ENCODE measurements at places on chromosomes 11 and 22.

DNA sequence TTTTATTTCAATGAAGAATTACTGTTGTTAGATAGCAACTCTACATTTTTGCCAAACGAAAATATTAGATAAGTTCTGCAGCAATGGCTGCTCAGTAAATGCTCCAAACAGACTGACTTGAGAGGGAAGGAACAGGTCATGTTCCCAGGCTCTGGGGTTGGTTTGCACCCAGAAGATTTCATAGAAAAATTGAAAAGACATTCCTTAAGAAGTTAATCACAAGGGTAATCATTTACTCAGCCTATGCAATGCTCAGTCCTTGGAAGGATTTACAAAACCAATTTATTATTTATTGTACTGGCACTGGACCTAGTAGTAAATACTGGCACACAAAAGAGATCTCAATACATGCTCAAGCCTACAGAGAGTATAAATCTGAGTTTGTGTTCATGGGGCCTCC lies 179.1 kb upstream of the MTNR1B start:
- no peak for DNase-seq

GRCh38 chr22:22918297-22918965 lies 30.8 kb downstream of the IGLL5 start:
- no peak for DNase-seq

- no peak for DNase-seq
Measured at GRCh38 chr22:41366323-41367029, 15.3 kb upstream of the TEF start.

DNA sequence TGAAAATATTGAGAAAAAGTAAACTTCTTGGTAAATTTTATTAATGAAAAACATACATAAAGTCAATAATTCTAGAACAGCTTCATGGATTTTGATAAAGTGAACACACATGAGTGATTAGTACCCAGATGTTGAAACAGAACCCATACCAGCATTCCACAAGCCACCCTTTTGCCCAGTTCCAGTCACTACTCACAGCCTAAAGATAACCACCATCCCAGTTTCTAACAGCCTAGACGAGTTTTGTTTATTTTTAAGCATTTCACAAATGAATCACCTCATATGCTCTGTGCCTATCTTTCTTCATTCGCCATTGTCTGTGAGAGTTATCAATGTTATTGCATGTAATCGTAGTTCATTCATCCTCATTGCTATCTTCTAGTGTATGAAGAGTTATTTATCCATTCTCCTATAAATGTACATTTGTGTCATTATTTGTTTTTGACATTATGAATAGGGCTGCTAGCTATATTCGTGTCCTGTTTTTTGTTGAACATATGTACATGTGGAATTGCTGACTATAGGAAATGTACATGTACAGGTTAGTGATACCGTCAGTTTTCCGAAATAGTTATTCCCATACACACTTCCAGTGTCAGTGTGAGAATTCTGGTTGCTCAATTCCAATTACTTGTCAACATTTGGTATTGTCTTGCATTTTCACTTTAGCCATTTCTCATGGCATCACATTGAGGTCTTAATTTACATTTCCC lies 44.5 kb upstream of the TEAD1 start:
- no peak for DNase-seq

DNA sequence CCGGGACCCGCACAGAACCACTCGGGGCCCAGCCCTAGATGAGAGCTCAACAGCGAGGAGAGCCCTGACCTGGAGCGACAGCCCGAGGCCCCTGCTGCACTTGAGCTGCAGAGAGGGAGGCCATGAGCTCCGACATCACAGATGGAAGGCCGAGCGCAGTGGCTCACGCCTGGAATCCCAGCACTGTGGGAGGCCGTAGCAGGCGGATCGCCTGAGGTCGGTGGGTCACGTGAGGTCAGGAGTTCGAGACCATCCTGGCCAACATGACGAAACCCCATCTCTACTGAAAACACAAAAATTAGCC lies 13.8 kb upstream of the BRSK2 start:
- DNase-seq, result no peak

DNA sequence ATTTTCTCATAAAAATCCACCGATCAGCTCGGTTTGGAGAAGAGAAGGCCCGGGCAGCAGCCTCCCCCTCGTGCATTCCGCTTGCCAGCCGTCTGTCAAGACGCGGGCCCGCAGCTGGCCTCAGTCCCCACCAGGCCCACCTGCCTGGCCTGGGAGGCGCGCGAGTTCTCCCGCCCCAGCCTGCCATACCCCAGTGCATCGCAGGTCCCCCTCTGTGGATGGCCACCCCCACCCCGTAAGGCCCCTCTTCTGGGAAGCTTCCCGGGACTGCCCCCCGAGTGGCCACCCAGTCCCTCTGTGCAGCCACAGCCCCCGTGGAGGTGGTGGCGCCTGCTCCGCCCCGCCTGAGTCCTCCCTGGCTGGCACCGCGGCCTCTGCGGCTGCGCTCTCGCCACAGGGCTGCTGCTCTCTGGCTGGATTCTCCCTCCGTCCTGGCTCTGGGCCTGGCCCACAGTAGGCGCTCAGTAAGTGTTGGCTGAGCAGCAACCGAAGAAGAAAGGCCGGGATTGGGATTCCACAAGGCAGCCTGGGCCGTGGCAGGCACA lies 74.0 kb upstream of the TCF20 start:
- peak; percentile 70 for DNase-seq

- DNase-seq, result no peak
Measured at GRCh38 chr11:130340671-130341319, 26.1 kb upstream of the ZBTB44 start.

- peak; percentile 50 for DNase-seq
Measured at GRCh38 chr11:2791139-2791520, 91.3 kb upstream of the KCNQ1OT1 start.

DNA sequence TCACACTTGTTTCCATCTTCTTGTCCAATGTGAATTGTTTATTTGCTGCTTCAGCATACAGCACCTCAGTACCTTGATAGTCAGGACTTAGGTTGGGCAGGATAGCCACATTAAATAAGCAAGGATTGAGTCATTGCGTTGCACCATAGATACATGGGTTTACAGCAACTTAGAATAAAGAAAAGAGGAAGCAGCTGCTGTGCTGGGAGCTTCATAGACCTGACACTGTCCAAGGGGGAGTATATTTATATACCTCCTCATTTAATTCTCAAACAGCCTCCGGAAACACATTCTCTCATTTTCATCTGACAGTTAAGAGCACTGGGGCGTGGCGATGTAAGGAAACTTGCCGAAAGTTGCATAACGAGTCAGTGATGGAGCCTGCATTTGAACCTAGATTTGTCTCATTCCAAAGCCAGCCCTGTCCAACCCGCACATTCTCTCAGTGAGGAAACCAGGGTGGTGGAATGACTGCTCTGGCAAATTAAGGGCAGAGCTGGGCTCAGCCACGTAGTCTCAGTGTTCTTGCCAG lies 42.2 kb downstream of the UBASH3B start:
- no peak for DNase-seq

DNA sequence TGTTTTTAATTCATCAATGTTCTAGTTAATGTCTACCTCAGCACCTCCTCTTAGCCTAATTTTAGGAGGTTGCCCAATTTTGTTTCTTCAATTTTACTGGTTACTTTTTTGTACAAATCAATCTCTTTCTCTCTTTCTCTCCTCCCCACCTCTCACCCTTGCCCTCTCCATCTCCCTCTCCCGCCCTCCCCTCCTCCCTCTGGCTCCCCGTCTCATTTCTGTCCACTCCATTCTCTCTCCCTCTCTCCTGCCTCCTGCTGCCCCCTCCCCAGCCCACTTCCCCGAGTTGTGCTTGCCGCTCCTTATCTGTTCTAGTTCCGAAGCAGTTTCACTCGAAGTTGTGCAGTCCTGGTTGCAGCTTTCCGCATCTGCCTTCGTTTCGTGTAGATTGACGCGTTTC lies 40.9 kb upstream of the NNMT start:
- no peak for DNase-seq

DNA sequence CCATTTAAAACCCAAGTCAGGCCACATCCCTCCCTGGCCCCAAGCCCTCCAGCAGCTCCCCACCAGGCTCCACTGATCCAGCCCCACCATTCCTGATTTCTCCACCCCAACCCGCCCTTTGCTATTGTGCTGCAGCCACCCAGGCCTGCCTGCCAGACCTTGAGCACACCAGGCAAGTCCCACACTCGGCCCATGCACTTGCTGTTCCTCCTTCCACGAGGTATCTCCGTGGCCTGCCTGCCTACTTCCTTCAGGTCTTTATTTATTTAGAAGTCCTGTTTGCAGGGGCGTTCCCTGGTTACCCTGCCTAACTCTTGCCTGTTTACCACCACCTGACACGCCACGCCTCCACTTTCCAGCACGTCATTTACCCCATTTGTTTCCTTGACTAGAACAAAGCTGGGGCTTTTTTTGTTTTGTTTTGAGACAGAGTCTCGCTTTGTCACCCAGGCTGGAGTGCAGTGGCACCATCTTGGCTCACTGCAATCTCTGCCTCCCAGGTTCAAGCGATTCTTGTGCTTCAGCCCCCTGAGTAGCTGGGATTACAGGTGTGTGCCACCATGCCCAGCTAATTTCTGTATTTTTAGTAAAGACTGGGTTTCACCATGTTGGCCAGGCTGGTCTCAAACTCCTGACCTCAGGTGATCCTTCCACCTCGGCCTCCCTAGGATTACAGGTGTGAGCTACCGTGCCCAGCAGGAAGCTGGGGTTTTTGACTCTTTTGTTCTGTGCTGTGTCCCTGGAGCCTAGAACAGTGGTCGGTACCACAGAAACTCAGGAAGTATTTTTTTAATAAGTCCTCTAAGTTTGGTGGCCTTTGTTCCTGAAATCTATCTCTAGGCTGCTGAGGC lies 6.7 kb downstream of the CENPM start:
- DNase-seq, result peak; percentile 54

DNA sequence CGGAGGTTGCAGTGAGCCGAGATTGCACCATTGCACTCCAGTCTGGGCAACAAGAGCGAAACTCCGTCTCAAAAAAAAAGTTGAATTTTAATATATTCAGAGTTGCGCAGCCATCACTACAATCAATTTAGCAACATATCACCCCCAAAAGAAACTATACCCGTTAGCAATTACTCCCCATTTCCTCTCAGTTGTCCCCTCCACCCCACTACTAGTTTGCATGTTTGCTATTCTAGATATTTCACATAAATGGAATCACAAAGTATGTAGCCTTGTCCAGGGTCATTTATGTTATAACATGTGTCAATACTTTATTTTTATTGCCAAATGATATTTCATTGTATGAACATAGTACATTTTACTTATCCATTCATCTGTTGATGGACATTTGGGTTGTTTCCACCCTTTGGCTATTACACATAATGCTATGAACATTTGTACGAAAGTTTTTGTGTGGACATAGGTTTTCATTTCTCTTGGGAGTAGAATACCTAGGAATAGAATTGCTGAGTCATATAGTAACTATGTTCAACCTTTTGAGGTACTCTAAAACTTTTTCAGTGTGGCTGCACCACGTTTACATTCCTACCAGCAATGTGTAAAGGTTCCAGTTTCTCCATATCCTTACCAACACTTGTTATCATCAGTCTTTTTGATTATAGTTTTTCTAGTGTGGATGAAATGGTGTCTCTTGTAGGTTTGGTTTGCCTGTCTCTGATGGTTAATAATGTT lies 2.2 kb downstream of the ZNF143 start:
- no peak for DNase-seq

DNA sequence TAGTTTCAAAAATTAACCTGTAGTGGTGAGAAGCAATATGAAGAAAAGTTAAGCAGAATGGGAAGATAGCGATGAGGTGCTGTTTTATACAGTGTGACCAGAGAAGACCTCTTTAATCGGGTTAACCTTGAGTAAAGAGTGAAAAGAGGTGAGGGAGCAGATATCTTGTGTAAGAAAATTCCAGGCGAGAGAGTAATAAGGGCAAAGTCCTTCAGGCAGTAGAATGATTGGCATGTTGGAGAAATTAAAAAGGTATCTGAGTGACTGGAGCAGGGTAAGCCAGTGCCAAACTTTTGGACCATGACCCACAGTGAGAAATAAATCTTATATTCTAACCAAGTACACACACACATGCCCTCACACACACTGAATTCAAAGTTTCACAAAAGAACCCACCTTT lies 374.7 kb upstream of the LARGE1 start:
- no peak for DNase-seq

DNA sequence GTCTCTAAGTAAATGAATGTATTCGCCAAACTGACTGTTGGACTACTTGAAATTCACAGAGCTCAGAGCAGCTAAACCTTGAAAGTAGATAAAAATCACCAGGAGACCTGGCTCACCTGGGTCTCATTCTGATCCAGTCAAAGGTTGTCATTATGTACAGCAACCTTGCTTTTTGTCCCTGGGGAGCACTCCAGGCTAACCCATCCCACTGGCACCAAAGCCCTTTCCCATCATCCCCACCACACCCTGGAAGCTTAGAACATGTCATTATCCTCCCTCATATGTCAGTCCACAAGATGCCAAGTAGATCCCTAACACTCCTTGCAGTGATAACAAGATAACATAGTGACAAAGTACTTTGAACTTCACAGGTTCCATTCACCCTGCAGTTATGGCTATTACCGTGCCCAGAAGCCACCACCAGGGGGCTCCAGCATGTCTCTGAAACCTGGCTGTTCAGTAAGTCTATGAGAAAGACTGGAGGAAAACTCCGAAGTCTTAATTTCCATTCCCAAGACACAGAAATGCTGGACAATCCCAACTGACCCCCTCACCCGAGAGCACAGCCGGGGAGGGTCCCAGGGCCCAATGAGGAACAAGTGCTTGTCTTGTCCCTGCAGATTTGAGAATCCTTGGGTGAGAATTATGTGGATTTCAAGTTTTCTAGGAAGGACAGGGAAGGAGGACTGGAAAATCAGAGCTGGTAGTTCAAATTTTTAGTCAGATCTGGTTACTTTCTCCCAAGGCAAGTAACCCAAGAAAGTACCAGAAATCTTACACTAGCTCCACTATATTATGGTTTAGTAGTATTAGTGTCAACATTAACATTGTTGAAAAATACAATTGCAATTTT lies 43.0 kb upstream of the USP47 start:
- peak; percentile 75 for DNase-seq

GRCh38 chr11:113242767-113243397 lies 71.5 kb upstream of the TTC12 start:
- DNase-seq, result no peak
